ENCODE measurements at places on chromosomes 11 and 22.

- DNase-seq, result no peak
Measured at GRCh38 chr11:104286129-104286528, 122.2 kb upstream of the PDGFD start.

DNA sequence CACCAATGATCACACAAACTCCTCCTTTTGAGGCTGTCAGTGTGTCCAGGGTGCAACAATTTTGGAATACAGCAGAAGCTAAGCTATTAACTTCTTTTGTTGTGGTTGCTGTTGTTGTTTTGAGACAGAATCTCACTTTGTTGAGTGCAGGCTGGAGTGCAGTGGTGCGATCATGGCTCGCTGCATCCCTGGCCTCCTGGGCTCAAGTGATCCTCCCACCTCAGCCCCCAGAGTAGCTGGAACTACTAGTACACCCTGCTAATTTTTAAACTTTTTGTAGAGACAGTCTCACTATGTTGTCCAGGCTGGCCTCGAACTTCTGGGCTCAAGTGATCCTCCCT, 22.0 kb downstream of the GSTT2B start:
- DNase-seq, result no peak

DNA sequence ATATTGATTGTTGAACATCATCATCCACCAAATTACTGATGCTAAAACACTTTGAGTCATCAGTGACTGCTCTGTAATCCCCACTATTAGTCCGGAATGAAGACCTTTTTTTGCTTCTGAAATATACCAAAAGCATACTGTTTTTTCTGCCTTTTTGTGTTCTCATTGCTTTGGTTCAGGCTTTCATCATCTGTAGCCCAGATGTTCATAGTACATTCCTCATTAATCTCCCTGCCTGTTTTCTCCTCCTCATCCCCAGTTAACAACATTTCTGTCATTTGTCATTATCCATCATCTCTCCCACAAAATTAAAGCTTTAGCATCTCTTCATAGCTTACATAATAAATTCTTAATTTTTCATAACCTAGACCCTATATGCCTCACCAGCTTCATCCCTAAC, 9.2 kb downstream of the CEP57 start:
- DNase-seq, result no peak

DNA sequence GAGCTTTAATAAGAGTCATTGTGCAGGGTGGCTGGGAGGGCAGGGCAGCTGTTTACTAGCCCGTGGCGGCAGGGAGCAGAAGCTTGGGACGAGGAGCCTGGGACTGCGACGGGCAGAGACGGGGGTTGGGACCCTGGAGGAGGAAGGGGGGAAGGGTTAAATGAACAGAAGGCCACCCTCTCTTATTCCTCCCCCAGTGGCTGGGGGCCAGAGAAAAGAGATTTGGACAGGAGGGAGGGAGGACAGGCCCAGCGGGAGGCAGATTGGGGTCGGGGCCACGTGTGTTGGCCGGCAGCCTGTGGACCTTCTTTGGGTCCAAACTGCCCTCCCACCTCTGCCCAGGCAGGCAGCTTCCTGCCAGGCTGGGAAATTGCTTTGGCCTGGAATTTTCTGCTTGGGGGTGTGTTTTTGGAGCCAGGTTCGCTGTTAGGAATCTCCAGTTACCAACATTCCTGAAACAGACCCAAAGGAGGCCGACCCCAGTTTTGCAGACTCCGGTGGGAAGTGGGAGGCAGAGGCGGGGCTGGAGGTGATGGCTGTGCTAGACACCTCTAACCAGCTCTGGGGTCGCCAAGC, 50.2 kb downstream of the APOL3 start:
- no peak for DNase-seq

GRCh38 chr11:117910941-117911655, 18.1 kb downstream of the TMPRSS13 start:
- DNase-seq, result no peak

DNA sequence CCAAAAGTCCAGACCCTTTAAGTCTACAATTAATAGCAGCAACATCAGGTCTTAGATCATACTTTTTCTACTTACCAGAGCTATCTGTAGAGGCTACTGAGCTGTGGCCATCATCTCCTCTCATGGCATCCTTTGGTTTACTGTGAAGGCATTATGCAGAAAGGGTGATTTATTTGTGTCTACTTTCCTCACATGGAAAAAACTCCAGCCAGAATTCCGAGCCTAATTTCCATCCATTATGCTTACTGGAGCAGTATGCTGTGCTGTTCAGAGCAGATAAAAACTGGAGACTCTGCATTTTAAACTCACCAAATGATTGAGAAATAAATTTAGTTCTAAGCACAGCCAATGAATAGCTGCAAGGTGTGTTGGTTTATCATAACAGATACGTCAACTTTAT, 581.8 kb downstream of the ETS1 start:
- no peak for DNase-seq
